ENCODE measurements at places on chromosomes 1 and 21. TPM values are rescaled to one million over a fixed set of nuclear protein-coding genes. Genes with fewer than 3 reads are reported as not detected.

GRCh38 chr1:242629396-242629795 lies 104.9 kb upstream of the PLD5 start:
- DNase-seq: no peak
- no peak overlapping the region for H3K27ac ChIP-seq
- H3K4me3 ChIP-seq: no peak overlapping the region
- H3K36me3 ChIP-seq: no peaks in the 10 kb centered on the region

- H3K27ac ChIP-seq: no peak overlapping the region
- peaks cover 52% of the 10 kb centered on the region for H3K4me1 ChIP-seq
- no peaks in the 10 kb centered on the region for H3K36me3 ChIP-seq
- DNase-seq: no peak
- no peak overlapping the region for H3K4me3 ChIP-seq
These were observed 9.9 kb downstream of the SZRD1 start for GRCh38 chr1:16376971-16377370.

DNA sequence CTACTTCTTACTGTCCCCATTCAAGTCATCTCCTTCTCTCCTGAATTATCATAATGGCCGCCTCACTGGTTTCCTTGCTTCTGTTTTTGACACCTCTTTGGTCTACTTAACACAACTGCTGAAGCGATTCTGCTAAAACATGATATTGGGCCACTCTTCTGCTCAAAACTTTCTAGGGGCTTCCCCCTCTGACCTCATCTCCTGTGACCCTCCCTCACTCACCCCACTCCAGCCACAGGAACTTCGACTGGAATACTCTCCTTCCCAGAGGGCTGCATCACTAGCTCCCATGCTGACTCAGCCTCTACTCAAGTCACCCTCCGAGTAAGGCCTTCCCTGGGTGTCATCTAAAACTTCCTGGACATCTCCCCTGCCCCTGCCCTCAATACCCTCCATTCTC lies 35.7 kb downstream of the NRIP1 start:
- H3K4me3 ChIP-seq: no peak overlapping the region
- no peak for DNase-seq

Gene CCDC27
- total RNA-seq: not detected

Data from natural killer cell (primary cell).